ENCODE measurements at places on chromosomes 6 and 20.

DNA sequence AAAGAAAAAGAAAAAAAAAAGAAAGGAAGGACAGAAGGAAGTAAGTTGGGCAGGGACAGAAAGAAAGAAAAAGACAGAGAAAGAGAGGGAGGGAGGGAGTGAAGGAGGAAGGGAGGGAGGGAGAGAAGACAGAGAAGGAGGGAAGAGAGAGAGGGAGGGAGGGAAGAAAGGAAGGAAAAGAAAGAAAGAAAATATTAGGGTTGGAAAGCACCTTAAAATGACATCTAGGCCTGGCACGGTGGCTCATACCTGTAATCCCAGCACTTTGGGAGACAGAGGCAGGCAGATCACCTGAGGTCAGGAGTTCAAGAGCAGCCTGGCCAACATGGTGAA, 33.2 kb downstream of the FASTKD5 start:
- DNase-seq: no peak

GRCh38 chr6:131029626-131030297, 33.3 kb downstream of the EPB41L2 start:
- DNase-seq: peak; percentile 65

DNA sequence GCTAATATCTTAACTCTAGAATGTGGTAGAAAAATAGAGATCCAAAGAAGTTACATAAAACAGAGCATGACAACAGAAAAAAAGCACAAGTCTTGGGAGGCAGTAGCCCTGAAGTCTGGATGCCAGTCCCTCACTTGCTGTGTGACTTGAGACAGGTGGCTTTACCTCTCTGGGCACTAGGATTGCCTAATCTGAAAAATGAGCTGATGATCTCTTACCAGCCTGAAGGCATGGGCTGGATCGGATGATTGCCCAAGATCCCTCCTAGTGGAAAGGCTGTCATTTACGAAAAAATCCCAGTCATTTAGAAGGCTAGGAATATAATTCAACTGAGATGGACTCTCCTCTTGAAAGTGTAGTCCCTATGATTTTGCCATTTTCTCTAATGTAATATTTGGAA, 10.9 kb upstream of the GCM1 start:
- peak; percentile 14 for DNase-seq

GRCh38 chr6:36386495-36387439, 702 bp downstream of the ETV7 start:
- peak; percentile 67 for DNase-seq

DNA sequence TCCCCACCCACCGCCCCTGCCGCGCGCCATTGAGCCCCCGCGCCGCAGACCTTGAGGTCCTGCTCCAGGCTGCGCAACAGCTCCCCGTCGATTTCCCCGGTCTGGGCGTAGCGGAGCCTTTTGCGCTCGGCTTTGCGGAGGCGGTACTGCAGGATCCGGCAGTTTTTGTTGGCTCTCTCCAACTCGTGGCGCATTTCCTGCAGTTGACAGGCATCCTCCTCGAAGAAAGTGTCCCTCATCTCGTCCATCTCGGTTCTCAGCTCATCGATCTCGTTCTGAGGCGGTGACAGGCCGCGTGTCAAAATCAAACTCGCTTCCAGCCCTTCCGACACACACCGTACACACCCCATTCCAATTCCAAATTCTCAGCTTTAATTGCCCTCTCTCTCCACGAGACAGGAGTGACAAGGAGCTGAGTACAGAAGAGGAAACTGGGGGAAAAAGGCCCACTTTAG, 4.3 kb downstream of the MTCL3 start:
- DNase-seq: peak; percentile 48

- no peak for DNase-seq
Measured at GRCh38 chr20:24696396-24696795, 227.0 kb downstream of the SYNDIG1 start.

GRCh38 chr6:3019065-3019464, 19.4 kb downstream of the NQO2 start:
- DNase-seq: no peak

DNA sequence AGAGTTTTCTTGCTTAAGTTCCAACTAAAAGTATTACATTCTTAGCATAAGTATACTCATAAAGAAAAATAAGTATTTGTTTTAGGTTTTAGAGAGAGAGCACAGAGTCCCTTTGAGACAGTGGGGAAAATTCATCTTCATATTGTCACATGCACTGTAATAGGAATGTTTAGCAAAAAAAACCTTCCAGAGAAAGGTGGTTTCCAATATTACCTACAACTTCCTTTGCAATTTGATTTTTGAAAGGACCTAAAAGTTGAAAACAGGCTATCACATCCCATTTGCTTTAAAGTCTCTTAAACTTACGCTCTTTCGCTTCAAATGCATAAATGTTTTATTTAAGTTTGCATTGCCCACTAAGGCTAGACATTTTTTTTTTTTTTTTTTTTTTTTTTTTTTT, 86.4 kb downstream of the OPRM1 start:
- no peak for DNase-seq

GRCh38 chr6:111052171-111052570, 35.1 kb upstream of the SLC16A10 start:
- DNase-seq: no peak

DNA sequence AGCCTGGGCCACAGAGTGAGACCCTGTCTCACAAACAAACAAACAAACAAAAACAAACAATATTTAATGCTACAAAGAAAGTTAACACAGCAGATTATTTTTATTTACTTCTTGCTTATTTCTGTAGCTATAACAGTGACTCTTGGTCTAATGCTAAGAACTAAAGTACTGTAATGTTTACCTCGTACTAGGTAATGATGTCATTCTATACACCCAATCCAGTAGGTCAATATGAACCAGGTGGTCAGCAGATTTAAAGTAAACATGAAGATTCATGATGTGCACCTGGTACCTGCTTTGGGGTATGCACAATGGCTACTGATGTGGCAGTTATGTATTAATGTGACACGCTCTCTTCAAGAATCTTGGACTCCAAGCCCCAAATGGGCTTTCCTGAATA, 36.6 kb upstream of the CARMIL1 start:
- DNase-seq: no peak

GRCh38 chr20:774016-774659, 5.8 kb upstream of the SLC52A3 start:
- no peak for DNase-seq

- peak; percentile 44 for DNase-seq
Measured at GRCh38 chr6:39377539-39377950, 55.0 kb upstream of the KCNK16 start.

GRCh38 chr20:7392542-7393206, 547.6 kb downstream of the HAO1 start:
- DNase-seq: no peak

GRCh38 chr6:74128536-74128935, 432.5 kb downstream of the CD109 start:
- DNase-seq: peak; percentile 63

DNA sequence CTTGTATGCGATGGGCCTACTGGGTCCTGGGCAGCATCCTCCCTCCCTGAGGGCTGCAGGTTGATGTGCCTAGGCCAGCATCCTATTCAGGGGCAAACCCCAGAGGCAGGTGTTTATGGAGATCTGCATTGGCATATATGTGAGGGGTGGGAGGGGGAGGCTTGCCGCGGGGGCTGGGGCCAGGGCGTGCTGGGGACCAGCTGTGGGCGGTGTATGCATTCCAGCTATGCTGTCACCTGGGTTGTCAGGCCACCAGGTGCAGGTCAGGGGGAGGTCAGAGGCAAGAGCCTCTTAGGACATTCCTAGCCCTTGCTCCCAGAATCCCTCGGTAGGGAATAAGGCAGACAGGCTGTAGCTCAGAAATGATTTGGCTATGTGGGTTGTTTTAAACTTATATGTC, 11.9 kb downstream of the FOXA2 start:
- DNase-seq: no peak

GRCh38 chr6:17630511-17631073, 30.5 kb downstream of the FAM8A1 start:
- peak; percentile 36 for DNase-seq

DNA sequence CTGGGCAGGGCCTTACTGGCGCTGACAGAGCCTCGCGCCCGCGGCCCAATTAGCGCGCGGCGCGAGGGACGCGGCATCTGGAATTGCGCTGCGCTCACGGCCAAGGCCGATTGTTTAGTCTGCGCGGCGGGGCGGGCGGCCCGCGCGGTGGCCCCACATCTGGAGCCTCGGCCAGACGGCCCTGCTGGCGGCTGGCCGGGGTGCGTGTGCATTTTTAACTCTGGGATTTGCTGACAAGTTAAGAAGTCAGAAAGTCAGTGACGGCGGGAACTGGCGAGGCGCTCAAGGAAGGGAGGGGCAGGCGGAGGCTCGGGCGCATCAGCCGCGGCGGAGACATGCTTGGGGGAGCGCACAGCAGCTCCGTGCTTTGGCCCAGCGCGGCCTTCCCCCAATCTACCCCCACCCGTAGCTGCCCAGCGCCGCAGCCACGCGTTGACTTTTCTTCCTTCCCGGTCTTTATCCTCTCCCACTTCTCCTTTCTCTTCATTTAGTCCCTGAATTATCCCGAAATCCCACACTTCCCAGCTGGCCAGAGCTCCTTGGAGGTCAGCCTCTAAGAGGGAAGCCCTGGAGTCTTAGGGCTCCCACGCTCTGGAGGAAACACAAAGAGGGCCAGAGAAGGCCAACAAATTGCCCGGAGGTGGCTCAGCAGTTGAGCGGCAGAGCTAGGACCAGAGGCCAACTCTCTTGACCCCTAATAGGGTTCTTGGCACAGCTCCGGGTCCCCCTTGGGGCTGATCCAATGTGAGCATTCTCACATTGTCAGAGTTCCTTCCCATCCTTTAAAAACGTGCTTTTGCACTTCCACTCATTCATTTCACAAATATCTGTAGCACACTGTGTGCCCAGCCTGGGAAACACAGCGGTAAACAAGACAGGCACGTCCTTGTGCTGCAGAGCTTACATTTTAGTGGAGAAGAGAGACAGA, 40.8 kb upstream of the FOXP4 start:
- peak; percentile 88 for DNase-seq

- no peak for DNase-seq
Measured at GRCh38 chr20:52275181-52275691, 83.7 kb upstream of the ZFP64 start.

DNA sequence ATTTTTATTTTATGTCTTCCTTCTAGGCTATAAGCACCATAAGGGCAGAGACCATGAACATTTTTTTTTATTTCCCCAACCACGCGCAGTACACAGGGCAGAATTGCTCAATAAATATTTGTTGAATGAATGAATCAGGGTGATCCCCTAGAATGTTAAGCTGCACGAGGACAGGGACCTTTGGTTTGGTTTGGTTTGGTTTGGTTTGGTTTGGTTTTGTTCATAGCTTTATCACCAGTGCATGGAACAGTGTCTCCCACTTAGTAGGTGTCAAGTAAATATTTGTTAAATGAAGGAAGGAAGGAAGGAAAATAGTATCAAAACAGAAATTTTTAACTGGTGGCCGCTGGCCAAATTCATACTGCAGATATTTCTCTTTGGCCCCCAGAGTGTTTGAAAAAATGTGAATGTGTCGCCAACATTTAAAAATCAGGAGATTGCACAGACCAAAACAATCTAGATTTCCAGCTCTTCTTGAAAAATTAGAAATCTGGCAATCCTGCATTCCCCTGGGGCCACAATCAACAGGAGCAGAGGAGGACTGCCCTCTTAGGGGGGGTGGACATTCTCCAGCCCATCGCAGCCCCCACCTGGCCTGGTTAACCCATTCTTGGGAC, 205.3 kb downstream of the EYA2 start:
- peak; percentile 33 for DNase-seq

- DNase-seq: peak; percentile 71
Measured at GRCh38 chr20:9269280-9269971, 200.5 kb downstream of the PLCB4 start.

GRCh38 chr6:5556011-5556410, 294.7 kb downstream of the FARS2 start:
- DNase-seq: no peak

DNA sequence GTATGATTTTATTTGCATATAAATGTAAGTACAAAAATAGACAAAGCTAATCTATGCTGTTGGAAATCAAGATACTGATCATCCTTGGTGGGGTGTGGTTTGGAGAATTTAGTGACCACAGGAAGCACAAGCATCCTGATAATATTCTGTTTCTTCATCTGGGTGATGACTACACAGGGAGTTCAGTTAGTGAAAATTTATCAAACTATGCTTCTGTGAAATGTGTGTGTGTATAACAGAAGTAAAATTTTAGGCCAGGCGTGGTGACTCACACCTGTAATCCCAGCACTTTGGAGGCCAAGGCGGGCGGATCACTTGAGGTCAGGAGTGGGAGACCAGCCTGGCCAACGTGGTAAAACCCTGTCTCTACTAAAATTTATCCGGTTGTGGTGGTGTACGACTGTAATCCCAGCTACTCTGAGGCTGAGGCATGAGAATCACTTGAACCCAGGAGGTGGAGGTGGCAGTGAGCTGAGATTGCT, 20.6 kb downstream of the ENPP3 start:
- peak; percentile 85 for DNase-seq

GRCh38 chr20:62528983-62529891, 53.4 kb upstream of the GATA5 start:
- DNase-seq: no peak

DNA sequence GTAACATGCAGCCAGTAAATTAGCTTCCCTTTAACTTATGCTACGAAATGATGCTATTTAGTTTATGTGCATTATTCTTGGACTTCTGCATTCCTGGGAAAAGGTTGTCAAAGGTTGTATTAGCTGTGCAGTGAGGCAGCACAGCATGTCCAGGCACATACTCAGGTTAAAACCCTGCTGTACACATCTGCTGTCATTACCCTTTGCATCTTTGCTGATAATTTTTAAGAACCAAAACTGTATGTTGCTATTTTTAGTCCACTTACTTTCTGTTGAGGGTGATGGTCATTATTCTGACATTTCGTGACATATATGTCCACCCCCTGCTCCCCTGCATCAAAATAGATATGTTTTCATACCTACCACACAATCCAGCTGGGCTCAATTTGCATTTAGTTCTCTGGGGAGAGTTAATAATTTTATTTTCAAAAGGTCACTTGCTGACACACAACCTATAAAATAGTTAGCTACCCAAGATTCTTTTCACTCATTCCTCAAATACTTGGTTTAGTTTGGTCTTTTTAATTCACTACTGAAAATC, 142.5 kb upstream of the SPACA1 start:
- no peak for DNase-seq

DNA sequence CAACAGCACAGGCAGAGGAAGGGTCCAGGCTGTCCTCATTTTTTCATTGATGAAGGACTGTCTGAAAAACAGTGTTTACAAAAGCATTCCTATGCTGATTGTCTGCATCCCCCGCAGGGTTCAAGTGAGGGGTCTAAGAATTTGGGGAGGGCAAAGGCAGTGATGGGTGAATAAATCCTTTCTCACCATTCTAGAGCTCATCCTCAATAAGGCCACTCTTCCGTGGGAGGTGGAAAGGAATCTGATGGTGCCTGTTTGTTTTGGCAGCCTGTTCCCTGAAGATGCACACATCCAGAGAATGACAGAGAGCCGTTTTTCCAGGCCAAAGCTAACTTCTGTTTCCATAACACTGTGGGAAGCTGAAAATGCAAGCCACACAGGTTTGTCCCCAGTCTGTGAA, 164.5 kb downstream of the MOXD1 start:
- peak; percentile 51 for DNase-seq

GRCh38 chr20:20366876-20367574, 879 bp upstream of the INSM1 start:
- no peak for DNase-seq
